ENCODE measurements at places on chromosomes 1 and 21.

GRCh38 chr21:39555911-39556590 lies 56.7 kb upstream of the B3GALT5 start:
- DNase-seq: no peak

DNA sequence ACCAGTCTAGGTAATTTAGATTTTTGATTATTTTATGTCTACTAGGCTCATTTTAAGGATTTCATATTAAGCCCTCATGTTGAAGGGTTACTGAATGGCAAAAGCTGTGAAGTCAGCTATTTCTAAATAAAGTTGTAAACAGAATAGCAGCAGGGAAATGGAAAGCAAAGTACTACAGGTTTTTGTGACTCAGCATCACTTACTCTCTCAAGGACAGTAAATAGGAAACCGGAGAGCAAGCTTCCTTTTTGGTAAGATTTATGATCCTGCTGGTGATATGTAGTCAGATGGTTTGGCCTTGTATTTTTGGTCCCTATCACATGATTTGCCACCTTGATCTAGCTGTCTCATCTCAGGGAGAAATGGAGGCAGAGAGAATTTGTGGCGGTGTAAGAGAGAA lies 226.0 kb downstream of the RPS6KC1 start:
- DNase-seq: no peak

DNA sequence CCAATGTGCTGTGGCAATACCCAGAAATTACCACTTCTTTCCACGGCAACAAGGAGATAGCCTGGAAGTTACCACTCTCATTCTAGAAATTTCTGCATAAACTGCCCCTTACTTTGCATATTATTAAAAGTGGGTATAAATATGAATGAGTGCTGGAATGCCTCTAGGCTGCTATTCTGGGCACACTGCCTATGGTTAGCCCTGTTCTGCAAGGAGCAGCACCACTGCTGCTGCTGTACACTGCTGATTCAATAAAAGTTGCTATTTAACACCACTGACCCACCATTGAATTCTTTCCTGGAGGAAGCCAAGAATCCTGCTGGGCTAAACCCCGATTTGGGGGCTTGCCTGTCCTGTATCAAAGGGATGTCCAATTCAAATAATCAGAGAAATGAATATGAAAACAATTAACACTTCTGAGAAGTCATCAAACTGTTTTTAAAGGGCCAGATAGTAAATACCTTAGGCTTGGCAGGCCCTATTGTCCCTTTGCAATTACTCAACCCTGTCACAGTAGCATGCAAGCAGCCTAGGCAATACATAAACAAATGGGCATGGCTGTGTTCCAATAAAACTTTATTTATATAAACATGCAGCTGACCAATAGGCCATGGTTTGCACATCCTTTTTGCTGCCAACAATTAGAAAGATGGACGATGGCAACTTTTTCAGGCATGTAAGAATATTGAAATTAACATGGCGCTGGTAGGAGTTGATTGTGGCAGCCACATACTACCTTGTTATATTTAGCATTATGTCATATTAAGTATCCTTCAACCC lies 369.4 kb upstream of the B3GALT2 start:
- DNase-seq: peak; percentile 31

- DNase-seq: no peak
Measured at GRCh38 chr1:236395947-236396664, 2.0 kb downstream of the EDARADD start.

- peak; percentile 46 for DNase-seq
Measured at GRCh38 chr1:23169727-23170335, 1.2 kb upstream of the LUZP1 start.

- DNase-seq: no peak
Measured at GRCh38 chr1:184141361-184141880, 89.9 kb downstream of the TSEN15 start.

DNA sequence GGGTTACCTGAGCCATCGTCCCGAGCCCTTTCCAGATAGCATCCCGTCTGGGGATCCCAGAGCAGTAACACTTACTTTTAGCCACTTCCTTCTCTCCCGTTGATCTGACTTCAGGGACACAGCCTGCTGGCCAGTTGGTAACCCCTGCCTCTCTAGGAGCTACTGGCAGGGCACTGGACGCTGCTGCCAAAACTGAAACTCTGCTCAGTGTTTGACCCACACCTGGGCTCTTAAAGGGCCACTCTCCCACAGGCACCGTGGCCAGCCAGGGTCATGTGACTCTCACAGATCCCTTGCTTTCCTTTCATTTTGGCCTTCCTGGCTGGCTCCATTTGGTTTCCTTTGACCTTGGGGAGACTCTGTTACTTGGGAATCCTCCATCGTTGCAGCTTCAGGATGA lies at the start of gene PIGR:
Gene PIGR (minus strand): TSS at position 206 of the 400 bp plus-strand sequence. CDS start 5,935 bp downstream, outside the sequence.
- DNase-seq: no peak

DNA sequence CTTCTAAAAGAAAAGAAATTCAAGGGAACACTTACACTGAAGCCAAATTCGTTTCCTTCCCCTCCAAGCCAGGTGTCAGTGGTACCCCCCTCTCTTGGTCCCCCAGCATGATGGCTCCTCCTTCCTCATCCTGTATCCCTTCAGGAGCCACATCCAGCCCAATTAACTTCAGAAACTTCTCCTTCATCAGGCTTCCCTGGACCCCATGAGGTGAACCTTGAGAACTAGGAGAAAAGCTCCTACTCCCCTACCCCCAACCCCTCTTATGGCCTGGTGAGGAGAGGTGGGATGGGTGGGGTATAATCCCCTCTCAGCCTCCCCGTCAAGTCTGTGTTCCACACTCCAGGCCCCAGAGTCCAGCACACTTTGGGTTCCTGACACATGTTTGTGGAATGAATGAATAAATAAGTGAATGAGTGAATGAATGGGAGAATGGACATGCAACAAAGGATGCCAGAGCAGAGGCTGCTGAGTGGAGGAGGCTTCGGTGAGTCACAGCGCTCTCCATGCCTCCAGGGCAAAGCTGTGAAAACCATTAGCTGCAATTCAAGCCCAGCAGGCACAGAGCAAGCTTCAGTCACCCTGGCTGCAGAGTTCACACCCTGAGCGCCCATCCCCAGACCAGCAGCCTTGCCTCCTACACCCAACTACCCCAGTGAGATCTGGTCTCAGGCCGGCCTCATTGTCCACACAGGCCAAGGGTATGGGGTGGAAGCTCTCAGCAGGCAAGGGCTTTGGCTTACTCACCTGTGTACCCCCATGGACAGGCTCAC lies 43.8 kb downstream of the BATF3 start:
- DNase-seq: no peak

- no peak for DNase-seq
Measured at GRCh38 chr1:22001409-22001808, at the start of gene CELA3A. TSS of gene CELA3A (plus strand) at chr1:22001657. CDS start at chr1:22001675, 18 bp downstream.

GRCh38 chr21:16943231-16943630 lies 569.6 kb upstream of the CXADR start:
- no peak for DNase-seq

GRCh38 chr1:200336101-200336845 lies 73.6 kb downstream of the ZNF281 start:
- peak; percentile 73 for DNase-seq

DNA sequence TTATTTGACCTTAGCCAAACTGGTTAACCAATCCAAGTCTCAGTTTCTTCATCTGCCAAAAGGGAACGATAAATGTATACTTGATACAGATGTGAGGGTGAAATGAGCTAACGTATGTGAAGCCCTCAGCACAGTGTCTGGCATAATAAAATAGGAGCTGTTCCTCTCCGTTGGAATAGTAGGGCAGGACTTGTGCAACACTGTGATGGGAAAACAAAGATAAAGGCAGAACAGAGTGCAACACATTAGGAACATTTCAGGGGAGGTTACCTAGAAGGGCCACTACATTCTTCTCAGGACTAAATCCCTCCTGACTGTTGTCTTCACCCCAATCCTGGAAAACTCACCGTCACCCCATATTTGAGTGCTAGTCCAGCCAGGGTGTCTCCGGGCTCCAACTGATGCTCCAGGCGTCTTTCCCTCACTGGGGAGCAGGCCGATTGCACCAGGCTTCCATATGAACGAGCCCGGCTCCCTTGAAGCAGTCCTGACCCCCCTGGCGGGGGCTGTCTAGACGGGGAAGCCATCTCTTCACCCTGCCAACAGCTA lies 896 bp downstream of the LYSMD1 start:
- DNase-seq: no peak

GRCh38 chr1:197915260-197915861 lies 1.8 kb upstream of the LHX9 start:
- DNase-seq: no peak

DNA sequence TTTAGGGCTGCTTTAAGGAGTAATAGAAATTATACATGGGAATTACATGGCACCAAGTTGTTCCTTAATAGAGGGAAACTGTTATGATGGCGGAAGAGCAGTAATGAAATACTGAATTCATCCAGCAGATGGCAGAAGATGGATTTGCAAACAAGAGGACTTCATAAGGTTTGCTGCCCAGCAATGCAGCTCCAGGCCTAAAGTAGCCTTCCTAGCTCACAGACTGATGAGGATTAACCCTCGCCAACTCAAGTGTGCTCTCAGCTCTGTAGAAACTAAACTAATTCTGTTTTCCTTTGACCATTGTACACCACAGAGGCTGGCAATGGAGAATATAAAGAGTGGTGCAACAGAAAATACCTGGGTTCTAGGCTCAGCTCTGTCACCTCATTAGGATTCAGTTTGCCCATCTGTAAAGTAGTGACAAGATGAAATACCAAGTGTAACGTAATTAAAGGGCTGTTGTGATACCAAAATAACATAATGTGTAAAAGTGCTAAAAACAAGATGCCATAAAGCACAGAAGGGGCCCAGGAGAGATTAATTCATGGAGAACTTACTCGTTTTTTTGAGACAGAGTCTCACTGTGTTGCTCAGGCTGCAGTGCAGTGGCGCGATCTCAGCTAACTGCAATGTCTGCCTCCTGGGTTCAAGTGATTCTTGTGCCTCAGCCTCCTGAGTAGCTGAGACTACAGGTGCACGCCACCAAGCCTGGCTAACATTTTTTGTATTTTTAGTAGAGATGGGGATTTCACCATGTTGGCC lies 102.4 kb upstream of the SERBP1 start:
- DNase-seq: peak; percentile 83

- DNase-seq: peak; percentile 58
Measured at GRCh38 chr1:109397581-109398342, at the start of gene SORT1. TSS of gene SORT1 (minus strand) at chr1:109397918. CDS start at chr1:109397892, 26 bp downstream.

DNA sequence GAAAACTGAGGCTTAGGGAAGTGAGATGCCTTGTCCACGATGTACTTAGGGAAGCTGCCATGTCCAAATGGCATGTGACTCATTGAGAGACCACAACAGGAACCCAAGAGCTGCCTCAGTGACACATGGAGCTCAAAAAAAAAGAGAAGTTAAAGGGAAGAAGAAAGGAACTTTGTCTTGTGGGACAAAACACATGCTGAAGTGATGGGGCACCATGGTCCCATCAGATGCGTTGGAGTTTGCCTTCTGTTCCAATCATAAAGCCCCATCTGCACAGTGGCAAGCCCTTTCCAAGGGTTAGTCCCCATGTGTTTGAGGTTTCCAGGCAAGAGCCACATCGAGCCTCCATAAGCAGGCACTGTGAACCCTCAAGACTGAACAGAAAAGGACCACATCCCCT lies 8.0 kb downstream of the MED8 start:
- DNase-seq: no peak

- no peak for DNase-seq
Measured at GRCh38 chr1:91583326-91583755, 82.7 kb downstream of the CDC7 start.

- DNase-seq: no peak
Measured at GRCh38 chr1:62720946-62721554, 32.9 kb upstream of the DOCK7 start.

DNA sequence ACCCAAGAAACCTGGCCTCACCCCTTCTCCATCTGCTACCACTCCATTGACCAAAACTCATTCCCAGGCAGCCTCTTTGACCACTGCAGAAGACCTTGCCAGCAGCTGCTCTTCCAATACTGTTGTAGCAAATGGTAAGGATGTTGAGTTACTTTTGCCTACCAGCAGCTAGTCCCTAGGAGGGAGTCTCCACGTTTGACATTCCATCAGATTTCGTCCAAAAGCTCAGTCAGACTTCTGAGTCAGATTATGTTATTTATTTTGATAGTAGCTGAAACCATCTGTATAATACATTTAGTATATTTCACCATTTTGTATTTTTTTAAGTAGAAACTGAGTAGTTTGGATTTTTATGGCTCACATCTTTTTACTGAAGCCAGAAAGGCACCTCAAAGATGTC lies 51.5 kb upstream of the WNT2B start:
- DNase-seq: no peak

DNA sequence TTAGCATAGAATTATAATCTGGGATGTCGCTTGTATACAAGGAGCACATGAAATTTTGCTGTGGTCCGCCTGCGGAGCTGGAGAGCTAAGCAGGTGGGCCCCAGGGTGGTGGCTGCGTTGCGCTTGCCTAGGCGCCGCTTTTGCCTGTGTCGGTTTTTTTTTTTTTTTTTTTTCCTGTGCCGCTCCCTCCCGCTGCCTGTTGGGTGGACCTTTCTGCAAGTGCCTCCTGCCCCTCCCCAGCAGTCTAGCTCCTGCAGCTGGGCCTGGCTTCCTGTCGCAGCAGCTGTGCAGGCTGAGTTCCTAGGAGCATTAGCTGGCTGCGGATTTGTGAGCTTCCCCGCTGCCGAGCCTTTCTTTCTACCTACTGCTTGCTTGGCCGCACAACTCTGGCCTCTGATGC lies 20.6 kb downstream of the PYHIN1 start:
- peak; percentile 60 for DNase-seq

- no peak for DNase-seq
Measured at GRCh38 chr1:231799363-231799986, 172.9 kb downstream of the DISC1 start.

- DNase-seq: no peak
Measured at GRCh38 chr1:182688436-182689205, 4.2 kb upstream of the RGS8 start.

- DNase-seq: peak; percentile 59
Measured at GRCh38 chr1:232726048-232726779, 79.0 kb upstream of the MAP10 start.

DNA sequence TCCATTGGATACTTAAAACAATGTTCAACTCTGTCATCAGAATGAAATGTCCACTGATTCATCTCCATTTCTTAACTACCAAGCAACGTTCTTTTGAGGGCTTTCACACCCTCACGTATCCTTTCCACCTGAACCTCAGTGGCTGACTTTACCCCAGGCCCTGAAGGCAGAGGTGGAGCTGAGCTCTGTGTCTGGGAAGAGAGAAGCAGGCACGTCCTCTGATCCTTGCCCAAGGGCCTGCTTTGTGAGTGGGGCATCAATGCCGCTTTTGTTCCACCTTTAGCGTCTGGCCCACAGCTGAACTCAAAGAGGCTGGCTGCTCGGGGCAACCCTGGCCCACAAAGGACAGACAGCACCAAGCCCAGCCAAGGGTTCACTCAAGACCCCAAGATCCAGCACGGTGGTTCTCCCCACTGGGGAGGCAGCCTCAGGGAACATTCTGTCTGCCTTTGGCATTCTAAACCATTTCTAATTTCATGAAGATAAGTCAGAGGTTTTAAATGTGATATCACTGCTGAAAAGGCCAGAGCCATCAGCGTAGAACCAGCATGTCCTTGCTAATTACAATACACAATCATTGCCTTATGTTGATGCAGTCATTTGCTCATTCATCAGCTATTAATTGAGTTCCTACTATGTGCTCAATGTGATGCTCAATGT lies 126.0 kb upstream of the UBE2U start:
- no peak for DNase-seq
